ENCODE measurements at places on chromosomes 5 and 9. TPM values are rescaled to one million over a fixed set of nuclear protein-coding genes. Genes with fewer than 3 reads are reported as not detected.

The LOX gene
- 26.8 TPM for total RNA-seq

The NR5A1 gene
- total RNA-seq, result not detected

The PAEP gene
- total RNA-seq, result not detected

The IFNA13 gene
- not detected for total RNA-seq

The COL15A1 gene
- total RNA-seq, result 8.0 TPM

The PPP2R2B gene
- total RNA-seq, result 1.2 TPM

DNA sequence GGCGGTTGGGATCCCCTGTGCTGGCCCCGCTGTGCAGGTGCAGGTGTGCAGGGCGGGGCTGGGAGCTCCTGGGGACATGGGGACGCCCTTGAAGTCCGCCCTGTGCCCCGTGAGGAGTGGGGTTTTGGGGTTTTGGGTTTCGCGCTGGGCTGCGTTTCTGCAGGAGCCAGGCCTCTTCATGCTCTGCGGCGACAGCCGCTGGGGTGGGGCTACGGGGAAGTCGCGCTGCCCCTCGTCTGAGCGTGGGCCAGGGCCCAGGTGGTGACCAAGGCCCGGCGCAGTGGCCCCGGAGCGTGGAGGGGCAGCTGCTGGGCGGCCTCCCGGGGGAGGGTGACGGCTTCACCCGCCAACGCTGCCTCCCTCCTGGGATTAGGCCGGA, 47.8 kb upstream of the IRX4 start:
- peak; percentile 54 for DNase-seq
- H3K4me3 ChIP-seq, result peak overlapping the region; percentile 47
- H3K36me3 ChIP-seq, result no peaks in the 10 kb centered on the region
- H3K4me1 ChIP-seq, result no peaks in the 10 kb centered on the region
- H3K27me3 ChIP-seq, result peaks cover 58% of the 10 kb centered on the region
- H3K27ac ChIP-seq, result peak overlapping the region; percentile 51

DNA sequence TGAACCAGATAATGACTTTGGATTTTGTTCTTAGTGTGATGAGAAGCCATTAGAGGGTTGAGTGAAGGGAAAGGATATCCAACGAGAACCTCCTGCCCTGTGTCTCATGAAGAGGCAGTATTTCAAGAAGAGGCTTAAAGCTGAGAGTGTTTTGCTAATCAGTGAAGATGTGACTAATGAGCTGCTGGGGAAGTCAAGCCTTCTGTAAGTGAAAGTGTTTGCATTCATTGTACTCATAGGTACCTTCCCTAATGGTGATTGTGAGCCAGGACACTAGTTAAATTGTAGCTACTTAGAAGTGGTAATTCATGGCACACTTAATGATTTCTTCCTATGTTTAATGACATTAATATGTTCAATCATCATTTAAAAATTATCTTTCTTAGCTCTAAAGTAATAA, 23.7 kb downstream of the PIP5K1B start:
- no peak for DNase-seq
- no peaks in the 10 kb centered on the region for H3K36me3 ChIP-seq
- no peak overlapping the region for H3K27ac ChIP-seq
- no peaks in the 10 kb centered on the region for H3K27me3 ChIP-seq
- H3K4me1 ChIP-seq, result no peaks in the 10 kb centered on the region

DNA sequence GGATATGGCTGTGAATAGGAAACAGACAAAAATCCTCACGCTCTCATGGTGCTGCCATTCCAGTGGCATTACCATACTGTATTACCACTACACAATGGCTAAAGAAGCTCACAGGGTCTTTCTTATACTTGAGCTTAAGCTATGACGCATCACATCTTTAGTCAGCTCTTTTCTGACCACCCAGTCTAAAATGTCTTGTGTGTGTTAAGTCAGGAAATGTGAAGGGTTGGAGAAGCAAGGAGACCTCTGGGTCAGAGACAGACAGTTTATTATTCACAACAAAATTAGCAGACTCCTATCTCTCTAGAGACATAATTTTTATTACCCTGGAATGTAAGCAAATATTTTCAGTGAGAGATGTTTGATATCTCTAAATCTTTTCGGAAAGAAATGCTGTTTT, 1583.2 kb upstream of the WWC1 start:
- no peaks in the 10 kb centered on the region for H3K36me3 ChIP-seq
- H3K4me1 ChIP-seq, result no peaks in the 10 kb centered on the region
- no peak overlapping the region for H3K27ac ChIP-seq
- H3K4me3 ChIP-seq, result no peak overlapping the region
- no peaks in the 10 kb centered on the region for H3K27me3 ChIP-seq

DNA sequence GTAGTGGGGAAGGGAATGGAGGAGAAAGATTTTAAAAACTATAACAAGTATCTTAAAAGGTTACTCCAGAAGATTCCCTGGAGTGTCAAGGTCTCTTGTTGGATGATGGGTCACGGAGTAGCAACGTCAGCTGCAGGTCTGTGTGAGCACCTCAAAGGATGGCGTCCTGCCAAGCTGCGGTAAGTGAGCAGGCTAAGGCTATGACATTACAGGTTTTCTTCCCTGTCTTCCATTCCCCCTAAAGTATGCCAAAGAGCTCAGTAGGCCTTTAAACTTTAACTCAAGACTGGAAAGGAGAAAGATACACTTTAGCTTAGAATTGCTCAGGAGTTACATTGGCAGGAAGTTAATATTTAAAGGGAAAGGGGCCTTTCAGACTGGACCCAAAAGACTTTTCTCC, 17.5 kb downstream of the SPOCK1 start:
- no peak overlapping the region for H3K27ac ChIP-seq
- H3K27me3 ChIP-seq, result no peaks in the 10 kb centered on the region
- no peaks in the 10 kb centered on the region for H3K36me3 ChIP-seq
- no peak overlapping the region for H3K4me3 ChIP-seq
- no peaks in the 10 kb centered on the region for H3K4me1 ChIP-seq

- H3K27me3 ChIP-seq, result no peaks in the 10 kb centered on the region
- no peak overlapping the region for H3K27ac ChIP-seq
- H3K36me3 ChIP-seq, result no peaks in the 10 kb centered on the region
- peaks cover 13% of the 10 kb centered on the region for H3K4me1 ChIP-seq
- H3K4me3 ChIP-seq, result no peak overlapping the region
Observed at GRCh38 chr5:38660194-38660668, 103.8 kb upstream of the LIFR start.

DNA sequence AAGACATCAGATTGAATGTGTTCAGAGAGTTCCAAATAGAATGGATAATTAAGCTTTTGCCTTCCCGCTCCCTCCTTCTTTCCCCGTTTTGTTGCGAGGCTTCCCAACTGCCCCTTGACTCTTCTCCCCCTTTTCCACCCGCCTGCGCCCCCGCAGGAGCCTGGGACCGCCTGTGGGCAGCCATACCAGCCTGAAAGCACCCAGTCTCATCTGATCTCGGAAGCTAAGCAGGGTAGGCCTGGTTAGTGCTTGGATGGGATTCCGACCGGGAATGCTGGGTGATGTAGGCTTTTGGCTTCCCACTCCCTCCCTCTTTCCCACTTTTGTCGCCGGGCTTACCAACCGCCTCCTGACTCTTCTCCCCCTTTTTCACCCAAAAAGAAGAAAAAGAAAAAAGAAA, 6.8 kb upstream of the HSD17B4 start:
- H3K36me3 ChIP-seq, result no peaks in the 10 kb centered on the region
- no peaks in the 10 kb centered on the region for H3K27me3 ChIP-seq
- no peak overlapping the region for H3K27ac ChIP-seq
- H3K4me1 ChIP-seq, result no peaks in the 10 kb centered on the region
- no peak for DNase-seq
- H3K4me3 ChIP-seq, result no peak overlapping the region

GRCh38 chr5:138914338-138914737, 39.2 kb upstream of the LRRTM2 start:
- no peaks in the 10 kb centered on the region for H3K4me1 ChIP-seq
- H3K4me3 ChIP-seq, result no peak overlapping the region
- no peak overlapping the region for H3K27ac ChIP-seq
- DNase-seq, result no peak
- H3K36me3 ChIP-seq, result peaks cover 35% of the 10 kb centered on the region
- no peaks in the 10 kb centered on the region for H3K27me3 ChIP-seq

GRCh38 chr9:113186137-113186755, 34.8 kb downstream of the FKBP15 start:
- peaks cover 100% of the 10 kb centered on the region for H3K36me3 ChIP-seq
- peak overlapping the region; percentile 80 for H3K27ac ChIP-seq
- H3K4me3 ChIP-seq, result peak overlapping the region; percentile 27

DNA sequence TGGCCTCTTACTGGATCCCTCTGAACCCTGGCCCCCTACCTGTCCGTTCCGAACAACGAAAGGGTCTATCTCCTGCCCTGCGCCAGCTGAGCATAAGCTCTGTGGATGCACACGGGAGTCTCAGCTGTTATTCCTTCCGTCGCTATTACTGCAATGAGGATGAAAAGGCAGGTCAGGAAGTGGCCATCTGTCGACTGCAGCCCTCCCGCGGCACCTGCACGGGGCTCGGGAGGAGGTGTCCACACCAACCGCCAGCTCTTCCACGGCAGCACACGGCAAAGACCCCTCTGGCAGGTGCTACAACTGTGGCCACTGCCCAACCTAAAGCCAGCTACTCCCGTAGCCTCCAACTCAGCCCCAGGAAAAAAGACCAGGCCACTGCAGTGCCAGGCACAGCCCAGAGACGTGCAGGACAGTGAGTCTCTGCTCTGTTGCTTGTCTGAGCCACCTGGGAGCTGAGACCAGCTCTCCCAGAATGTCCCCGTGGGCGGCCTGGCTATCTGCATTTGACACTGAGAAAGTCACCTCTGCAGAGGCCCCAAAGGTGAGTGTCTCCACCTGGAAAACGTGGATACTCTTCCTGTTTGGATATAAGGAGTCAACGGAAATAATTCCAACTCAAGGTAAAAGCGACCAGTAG, 19.1 kb downstream of the CAMSAP1 start:
- peak overlapping the region; percentile 30 for H3K27ac ChIP-seq
- H3K27me3 ChIP-seq, result no peaks in the 10 kb centered on the region
- no peak overlapping the region for H3K4me3 ChIP-seq
- H3K36me3 ChIP-seq, result no peaks in the 10 kb centered on the region
- no peak for DNase-seq

GRCh38 chr5:180441564-180442051, 52.6 kb upstream of the CNOT6 start:
- peak; percentile 92 for DNase-seq
- H3K4me1 ChIP-seq, result no peaks in the 10 kb centered on the region
- peak overlapping the region; percentile 60 for H3K27ac ChIP-seq
- peaks cover 4% of the 10 kb centered on the region for H3K27me3 ChIP-seq
- no peaks in the 10 kb centered on the region for H3K36me3 ChIP-seq

- no peak overlapping the region for H3K27ac ChIP-seq
- no peak for DNase-seq
- no peaks in the 10 kb centered on the region for H3K36me3 ChIP-seq
Observed at GRCh38 chr5:74556006-74556405, 84.5 kb downstream of the ENC1 start.

GRCh38 chr5:142813220-142813619, 43.0 kb downstream of the ARHGAP26 start:
- no peaks in the 10 kb centered on the region for H3K27me3 ChIP-seq
- peaks cover 72% of the 10 kb centered on the region for H3K4me1 ChIP-seq
- H3K4me3 ChIP-seq, result no peak overlapping the region
- peak overlapping the region; percentile 61 for H3K27ac ChIP-seq
- no peak for DNase-seq

Measured in upper lobe of right lung (tissue), 1 donor.